ENCODE measurements at places on chromosomes 16 and 17. TPM values are rescaled to one million over a fixed set of nuclear protein-coding genes. Genes with fewer than 3 reads are reported as not detected.

GRCh38 chr16:66568355-66568754 lies 2.1 kb downstream of the CMTM1 start:
- no peak for DNase-seq

The PLA2G10 gene
- total RNA-seq: 0.54 TPM

The KCNH6 gene
- total RNA-seq: 1.8 TPM

- no peak for DNase-seq
These were observed 17.5 kb upstream of the MYO18A start for GRCh38 chr17:29197516-29198272.

- DNase-seq: no peak
These were observed 782.9 kb upstream of the SOX9 start for GRCh38 chr17:71337938-71338337.

GRCh38 chr17:50132104-50132794 lies 2.3 kb upstream of the SAMD14 start:
- no peak for DNase-seq

- no peak for DNase-seq
These were observed 362.2 kb downstream of the WWOX start for GRCh38 chr16:78461496-78462287.

- no peak for DNase-seq
These were observed 2.4 kb upstream of the SLC47A2 start for GRCh38 chr17:19718613-19719354.

The NPIPA2 gene
- 17.8 TPM for total RNA-seq

The TMIGD1 gene
- not detected for total RNA-seq

All from H1 (cell line).